ENCODE measurements at places on chromosomes 1 and 21.

DNA sequence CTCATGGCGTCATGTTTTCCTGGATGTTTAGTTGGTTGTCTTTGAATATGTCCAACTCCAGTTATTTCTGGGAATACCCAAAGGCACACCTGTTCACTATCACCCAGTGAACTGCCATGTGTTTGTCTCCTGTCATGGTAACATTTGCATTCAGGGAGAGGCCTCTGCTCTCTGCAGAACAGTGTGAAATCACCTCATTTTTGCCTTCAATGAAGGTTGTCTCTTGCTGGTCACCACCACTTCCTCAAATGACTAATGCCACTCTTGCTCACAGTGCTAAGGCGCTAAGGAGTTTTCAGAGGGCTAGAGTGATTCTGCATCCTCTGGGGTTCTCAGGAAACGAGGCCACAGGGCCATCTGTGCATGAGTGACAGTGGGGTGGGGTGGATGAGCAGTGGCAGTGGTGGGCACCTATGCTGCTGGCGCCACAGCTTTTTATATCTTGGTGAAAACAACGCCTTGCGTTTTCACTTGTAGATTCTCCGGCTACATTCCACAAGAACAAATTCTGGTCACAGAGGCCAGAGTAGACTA lies 60.0 kb upstream of the ATP5PO start:
- no peak for DNase-seq

DNA sequence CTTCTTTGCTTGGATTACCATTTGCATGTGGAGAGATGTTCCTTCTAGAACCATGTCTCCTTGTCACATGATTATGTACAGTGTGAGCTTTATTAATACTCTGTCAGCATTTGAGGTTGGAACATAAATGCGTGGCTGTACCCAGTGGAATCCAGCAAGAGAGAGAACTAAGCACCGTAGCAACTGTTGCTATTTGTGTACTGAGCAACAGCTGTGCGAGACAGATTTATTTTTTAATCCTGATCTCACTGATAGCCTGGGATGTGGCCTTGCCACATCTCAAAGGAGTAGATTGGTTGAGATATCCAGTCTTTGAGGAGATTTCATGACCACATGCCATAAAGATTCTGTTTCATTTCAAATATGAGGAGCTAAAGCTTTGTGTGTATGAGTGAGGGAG lies 43.4 kb downstream of the KIF1B start:
- DNase-seq, result no peak

DNA sequence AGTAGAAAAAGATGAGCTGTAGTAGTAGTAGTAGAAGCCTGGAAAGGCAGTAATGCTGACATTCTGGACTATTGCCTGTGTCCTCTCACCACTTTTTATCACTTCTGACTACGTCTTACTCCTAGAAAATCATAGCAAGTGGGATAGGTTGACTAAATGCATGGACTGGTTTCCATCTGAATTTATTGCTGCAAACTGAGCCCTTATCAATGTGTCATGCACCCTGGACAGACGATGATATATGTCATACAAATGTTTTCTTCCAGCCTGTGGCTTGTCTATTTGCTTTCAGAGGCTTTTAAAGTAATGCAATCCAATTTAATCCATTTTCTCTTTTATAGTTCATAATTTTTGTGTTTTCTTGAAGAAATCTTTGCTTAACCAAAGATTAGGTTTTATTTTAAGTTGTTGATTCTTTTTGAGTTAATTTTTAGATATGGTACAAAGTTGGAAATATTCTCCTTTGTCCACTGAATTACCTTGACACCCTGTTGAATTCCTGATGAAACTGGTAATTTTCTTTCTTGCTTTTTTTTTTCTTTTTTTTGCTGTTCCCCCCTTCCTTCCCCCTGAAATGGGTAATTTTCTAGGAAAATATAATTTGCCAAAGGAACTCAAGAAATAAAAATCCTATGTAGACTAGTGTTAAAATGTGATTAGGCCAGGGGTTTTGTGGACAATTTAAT lies 47.1 kb downstream of the PHACTR4 start:
- peak; percentile 25 for DNase-seq

DNA sequence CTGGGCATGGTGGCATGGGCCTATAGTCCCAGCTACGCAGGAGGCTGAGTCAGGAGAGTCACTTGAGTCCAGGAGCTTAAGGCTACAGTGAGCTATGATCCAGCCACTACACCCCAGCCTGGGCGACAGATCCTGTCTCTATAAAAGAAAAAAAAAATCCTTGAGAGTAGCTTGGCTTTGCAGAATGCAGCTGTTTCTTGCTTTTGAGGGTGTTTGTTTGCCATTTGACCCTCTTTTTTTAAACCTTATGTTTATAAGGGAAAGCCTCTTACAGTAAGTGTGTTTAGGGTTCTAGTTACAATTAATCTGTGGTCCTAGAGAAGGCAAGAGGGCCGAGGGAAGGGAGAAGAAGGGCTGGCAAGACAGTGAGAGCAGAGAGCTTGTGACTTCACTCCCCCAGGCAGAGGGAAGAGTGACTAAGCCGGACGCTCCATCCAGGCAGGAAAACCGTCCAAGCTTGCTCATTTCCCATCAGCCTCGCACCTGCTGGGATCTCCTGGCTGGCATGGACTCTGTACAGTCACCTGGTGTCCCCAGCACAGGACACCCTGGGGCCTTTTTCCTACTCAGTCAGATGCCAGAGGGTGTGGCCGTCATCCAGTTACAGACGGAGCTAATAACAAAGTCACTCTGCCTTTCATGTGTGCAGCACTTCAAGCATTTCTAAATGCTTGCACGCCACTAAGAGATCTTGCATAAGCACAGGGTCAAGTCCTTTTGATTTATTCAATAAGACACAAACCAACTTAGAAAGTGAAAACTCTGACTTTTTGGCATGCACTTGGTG lies 55.5 kb upstream of the PSEN2 start:
- no peak for DNase-seq

DNA sequence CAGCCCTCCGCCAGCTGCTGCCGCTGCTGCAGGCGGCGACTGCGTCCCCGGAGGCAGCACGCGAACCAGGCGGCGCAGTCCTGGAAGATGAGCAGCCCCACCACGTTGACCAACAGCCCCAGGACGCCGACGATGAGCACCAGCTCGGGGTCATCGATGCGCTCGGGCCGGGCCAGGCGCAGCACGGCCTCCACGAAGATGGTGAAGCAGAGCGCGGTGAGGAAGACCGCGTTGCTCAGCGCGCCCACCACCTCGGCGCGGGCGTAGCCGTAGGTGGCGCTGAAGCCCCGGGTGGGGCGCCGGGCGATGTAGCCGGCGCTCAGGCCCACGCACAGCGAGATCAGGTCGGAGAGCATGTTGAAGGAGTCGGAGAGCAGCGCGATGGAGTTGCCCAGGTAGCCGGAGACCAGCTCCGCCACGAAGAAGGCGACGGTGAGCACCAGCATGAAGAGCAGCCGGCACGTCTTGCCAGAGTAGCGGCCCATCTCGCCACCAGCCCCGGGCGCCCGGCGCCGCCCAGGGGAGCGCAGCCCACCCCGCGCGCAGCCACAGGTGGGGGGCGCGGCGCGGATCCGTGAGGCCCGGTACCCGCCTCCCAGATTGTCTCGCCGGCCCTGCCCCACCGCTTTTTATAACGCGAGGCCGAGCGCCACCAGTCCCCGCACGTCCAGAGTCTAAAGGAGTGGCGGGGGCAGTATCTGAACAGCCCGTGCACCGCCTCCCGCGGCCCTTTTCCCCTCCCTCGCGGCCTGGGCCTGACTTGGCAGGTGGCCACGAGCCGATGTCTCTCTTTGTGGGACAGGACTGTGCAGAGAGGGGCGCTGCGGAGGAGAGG lies at the start of gene SLC30A10:
Gene SLC30A10 (minus strand): TSS at position 602 of the 835 bp plus-strand sequence. CDS start 117 bp downstream, at position 485.
- peak; percentile 15 for DNase-seq

DNA sequence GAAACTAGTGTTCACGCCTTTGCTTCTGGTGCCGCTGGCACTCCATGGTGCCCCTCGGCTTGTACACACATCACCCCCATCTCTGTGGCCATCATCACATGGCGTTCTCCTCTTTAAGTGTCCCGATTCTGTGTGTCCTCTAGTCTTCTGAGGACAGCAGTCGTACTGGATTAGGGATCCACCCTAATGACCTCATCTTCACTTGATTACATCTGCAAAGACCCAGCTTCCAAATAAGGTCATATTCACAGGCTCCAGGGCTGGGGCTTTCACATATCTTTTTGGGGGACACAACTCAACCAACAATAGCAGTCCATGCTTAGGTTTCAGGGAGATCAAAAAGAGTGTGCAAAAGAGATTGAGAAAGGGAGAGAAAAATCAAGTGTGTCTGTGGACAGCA lies 64.9 kb downstream of the HLCS start:
- no peak for DNase-seq

GRCh38 chr1:38444770-38445442 lies 398.3 kb upstream of the POU3F1 start:
- DNase-seq, result no peak

DNA sequence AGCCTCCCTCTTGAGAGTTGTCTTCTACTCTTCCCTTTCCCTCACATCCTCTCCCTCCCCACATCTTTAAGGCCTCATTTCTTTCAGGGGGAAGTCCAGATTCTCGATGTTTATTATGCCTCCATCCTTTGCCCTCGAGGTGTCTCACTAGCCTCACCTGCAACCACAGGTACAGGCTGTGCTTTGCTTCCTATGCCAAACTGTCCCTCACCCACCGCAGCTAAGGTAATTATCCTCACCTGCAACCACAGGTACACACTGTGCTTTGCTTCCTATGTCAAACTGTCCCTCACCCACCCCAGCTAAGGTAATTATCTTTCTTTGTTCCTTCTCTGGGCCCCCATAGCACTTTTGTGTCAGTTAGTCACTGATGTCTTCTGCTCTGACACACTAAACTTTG lies 328.1 kb upstream of the SNX7 start:
- DNase-seq, result no peak

DNA sequence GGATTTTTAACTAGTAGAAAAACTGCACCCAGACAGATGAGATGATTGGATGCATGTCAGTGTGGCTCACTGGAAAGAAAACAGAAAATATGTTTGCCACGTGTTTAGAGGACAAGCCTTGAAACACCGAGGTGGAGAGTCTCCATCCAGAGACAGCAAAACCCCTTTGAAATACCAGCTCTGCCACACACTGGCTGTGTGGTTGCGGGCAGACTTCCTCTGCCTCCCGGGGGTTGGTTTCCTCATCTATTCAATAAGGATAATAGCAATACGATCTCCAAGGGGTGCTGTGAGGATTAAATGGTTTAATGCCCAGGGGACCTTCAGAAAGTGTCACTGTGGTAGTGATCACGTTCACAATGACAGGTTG lies 67.2 kb upstream of the PARP1 start:
- DNase-seq, result no peak

GRCh38 chr1:82762829-82763532 lies 962.2 kb downstream of the ADGRL2 start:
- DNase-seq, result no peak

DNA sequence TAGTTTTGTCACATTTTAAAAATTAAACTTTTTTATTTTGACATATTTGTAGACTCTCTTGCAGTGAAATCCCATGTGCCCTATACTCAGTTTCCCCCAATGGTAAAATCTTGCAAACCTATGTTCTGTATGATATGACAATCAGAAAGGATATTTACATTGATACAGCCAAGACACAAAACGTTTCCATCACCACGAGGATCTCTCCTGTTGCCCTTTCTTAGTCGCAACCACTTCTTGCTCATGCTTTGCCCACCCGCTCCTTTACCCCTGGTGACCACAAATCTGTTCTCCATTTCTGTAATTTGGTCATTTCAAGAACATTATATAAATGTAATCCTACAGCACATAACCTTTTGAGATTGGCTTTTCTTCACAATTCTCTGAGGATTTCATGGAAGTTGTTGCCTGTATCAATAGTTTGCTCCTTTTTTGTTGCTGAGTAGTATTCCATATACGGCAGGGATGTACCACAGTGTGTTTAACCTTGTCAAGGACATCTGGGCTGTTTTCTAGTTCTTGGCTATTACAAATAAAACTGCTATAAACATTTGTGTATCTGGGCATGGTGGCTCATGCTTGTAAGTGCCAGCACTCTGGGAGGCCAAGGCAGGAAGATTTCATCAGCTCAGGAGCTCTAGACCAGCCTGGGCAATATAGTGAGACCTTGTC lies 14.0 kb upstream of the BATF3 start:
- no peak for DNase-seq

DNA sequence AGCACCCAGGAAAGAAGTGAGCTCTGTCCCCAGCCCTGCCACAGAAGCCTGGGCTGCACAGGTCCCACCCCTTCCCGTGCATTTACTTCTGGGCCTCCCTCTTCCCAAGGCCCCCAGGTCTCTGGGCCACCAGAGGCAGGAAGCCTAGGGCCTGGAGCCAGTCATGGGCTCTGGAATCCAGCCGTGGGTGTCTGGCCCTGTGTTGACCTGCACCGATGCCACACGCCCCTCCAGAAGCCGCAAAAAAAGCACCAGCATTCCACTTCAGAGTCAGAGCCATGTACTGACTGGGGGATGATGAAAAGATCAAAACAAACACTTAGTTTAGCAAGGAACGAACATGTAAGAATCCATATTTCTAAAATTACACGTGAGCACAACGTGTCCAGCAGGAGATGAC lies 141.7 kb downstream of the NPHP4 start:
- no peak for DNase-seq

GRCh38 chr1:156383023-156383422 lies 14.0 kb downstream of the RHBG start:
- peak; percentile 31 for DNase-seq

- DNase-seq, result no peak
Measured at GRCh38 chr1:192849442-192849841, 40.6 kb downstream of the RGS2 start.

DNA sequence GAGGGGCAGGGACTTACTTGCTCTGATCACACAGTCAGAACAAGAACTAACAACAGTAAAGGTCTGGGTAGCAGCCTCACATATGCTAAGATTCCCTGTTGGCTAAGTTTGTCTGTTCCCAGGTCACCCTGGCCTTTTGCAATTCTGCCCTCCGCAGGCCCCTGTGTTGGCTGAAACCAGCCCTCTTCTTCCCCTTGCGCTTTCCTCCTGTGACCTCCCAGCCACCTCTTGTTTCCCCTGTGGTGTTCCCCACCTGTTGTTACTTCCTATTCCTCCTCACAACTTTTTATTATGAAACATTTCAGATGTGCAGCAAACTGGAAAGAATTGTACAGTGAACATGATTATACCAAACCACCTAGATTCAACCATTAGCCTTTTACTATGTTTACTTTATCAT lies 23.4 kb downstream of the MAPKAPK2 start:
- no peak for DNase-seq

- peak; percentile 85 for DNase-seq
Measured at GRCh38 chr1:31944205-31945089, 6.3 kb upstream of the PTP4A2 start.

DNA sequence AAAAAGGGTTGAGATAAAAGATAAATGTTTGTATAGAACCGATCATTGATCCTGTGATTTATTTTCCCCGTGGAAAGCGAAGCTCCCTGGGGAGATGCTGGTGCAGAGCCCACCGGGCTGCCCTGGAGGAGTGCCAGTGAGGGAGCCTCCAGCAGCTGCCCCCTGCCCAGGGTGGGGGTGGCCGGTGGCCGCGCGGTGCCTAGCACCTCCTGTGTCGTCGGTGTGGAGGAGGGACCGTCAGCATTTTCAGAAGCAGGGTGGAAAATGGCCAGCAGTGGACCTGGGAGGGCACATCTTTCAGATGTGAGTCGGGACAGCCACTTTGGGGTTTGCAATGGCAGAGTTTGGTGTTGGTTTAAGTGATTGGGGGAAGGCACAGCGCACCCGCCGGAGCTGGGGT lies 164.0 kb downstream of the PRDM16 start:
- DNase-seq, result no peak

GRCh38 chr1:2172551-2173146 lies 21.9 kb downstream of the FAAP20 start:
- DNase-seq, result no peak
